Cerebellar nuclear complex (tissue), 1 donor: ENCODE measurements at places on chromosomes 2 and 18.

DNA sequence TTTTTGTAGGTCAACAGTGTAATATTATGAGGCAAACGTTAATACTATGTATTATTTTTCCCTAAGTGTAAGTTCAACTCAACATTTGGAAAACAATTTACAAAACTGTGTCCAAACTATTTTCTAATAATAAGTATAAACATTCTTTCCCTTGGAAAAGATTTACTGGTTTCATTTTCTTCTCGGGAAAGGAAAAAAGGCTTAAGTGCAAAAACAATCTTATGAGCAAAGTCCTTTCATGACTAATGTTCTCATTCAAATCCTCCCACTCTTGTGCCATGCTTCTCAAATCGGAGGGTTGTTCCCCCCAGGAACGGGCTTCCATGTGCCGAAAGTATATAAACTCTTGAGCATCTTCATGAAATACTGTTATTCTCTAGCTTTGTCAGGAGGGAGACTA is 19.8 kb upstream of the L3MBTL4 start:
- DNase-seq: no peak

GRCh38 chr2:190105554-190105953 is 43.0 kb upstream of the MSTN start:
- DNase-seq: no peak

GRCh38 chr18:8943900-8944870 is 158.3 kb upstream of the NDUFV2 start:
- no peak for DNase-seq

DNA sequence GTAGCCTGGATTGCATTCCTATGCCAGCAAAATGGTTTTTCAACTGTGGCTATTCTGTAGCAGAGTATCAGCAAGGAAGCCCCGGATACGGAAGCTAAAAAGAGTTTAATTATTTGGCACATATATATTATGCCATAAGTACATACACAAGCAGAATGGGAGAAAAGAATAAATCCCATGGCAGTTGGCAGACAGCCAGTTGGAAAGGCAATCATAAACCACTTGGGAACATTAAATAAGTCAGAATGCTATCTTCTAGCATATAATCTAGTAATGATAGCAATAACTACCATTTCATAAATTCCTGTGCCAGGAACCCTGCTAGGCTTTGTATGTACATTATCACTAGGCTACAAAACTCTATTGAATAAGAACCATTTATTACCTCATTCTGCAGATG is 26.0 kb downstream of the GALNT5 start:
- no peak for DNase-seq

DNA sequence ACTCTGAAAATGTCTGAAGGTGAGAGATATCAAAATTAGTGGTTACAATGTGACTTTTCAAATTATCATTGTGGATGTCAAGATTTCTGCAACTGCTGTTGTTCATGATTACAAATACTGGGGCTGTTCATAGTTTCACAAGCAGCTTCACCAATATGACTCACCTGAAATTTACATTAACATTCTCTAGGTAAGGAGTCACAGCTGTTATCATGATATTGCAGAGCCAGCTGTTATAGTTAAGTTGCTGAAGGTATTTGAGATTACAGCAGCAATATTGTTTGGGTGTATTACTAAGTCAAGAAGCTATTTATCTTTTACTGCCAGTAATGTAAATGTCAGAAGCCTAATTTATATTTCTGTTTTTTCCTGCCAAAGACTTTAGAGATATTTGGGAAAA is 140.0 kb downstream of the MC4R start:
- no peak for DNase-seq

DNA sequence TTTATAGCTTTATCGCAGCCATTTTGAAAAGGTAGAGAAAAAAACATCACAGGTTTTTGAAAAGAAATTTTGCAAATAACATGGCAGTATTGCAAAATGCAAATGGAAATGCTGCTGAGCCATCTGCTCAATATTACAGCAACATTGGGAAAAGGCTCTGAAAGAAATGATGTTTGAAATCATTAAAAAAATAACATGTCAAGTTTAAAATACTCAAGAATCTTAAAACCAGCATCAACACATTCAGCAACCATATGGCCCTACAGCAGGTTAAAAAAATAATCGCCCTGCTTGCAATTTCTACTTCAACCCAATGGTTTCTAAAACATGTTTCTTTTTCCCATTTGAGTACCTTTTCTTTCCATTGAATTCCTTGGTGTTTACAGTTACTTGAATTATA is 289.4 kb downstream of the AFF3 start:
- DNase-seq: no peak

DNA sequence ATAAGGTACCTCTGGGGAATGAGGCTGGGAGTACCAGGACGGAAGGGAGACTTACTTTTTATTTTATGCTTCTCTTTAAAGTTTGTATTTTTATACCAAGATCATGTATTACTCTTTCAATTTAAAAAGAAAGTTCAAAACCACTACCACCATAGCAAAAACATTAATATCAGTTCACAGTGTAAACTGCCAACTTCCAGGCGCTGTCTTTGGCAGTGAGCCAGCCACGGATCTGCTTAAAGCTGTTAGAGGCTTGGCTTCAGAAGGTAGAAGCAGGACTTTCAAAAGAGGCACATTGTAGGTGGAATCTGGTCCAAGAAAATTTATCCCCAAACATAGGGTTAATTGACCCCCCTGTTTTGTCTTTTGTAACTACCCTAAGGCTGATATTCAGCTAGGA is 74.8 kb downstream of the B3GNT2 start:
- no peak for DNase-seq

DNA sequence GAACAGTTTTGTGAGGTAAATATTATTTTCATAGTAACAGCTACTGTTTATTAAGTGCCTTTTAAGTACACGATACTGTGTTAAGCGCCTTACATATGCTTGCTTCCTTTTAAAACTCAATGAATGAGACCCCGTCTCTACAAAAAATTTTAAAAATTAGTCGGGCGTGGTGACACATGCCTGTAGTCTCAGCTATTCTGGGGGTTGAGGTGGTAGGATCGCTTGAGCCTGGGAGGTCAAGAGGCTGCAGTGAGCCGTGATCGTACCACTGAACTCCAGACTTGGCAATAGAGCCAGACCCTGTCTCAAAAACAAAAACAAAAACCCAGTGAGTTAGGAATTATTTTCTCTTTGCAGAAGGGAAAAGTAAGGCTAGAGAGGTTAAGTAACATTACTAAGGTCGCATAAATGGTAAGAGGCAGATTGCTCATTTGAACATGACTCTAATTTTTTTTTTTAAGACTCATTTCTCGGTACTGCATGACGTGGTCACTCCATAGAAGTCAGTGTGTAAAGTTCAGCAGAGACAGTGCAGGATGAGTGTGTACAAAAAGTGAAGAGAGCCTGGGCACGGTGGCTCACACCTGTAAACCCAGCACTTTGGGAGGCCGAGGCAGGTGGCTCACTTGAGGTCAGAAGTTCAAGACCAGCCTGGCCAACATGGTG is 1.1 kb downstream of the METAP1D start:
- no peak for DNase-seq

DNA sequence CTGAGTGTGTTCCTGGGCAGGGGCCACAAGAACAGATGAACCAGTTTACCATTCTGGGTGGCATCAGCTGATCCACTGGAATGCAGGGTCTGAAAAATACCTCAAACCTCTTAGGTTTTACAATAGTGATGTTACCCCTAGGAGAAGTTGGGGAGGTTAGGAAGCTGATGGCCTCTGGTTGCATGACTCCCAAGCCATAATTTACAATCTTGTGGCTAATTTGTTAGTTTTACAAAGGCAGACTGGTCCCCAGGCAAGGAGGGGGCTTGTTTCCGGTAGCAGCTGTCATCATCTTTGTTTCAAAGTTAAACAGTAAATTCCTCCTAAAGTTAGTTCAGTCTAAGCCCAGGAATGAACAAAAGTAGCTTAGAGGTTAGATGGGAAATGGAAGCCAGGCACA is 113.8 kb upstream of the SLC38A11 start:
- no peak for DNase-seq

DNA sequence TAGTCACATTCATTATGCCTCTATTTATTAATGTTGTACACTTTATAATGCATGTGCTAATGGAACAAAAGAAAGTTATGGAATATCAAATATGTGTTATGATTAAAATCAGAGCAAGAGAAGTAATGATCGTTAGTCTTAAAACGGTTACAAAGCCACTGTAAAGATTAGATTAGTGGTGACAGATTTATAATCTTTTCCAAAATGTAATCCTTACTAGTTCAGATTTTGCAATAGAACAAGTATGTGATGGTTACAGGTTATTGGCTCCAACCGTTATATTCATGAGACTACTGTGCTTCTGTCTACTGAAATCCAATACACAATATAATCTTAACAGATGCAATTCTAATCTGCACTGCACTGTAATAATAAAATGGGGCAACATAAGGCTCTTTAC is 180.6 kb downstream of the ZNF521 start:
- no peak for DNase-seq

- DNase-seq: no peak
Observed at GRCh38 chr2:20487392-20488174, 40.7 kb downstream of the RHOB start.

DNA sequence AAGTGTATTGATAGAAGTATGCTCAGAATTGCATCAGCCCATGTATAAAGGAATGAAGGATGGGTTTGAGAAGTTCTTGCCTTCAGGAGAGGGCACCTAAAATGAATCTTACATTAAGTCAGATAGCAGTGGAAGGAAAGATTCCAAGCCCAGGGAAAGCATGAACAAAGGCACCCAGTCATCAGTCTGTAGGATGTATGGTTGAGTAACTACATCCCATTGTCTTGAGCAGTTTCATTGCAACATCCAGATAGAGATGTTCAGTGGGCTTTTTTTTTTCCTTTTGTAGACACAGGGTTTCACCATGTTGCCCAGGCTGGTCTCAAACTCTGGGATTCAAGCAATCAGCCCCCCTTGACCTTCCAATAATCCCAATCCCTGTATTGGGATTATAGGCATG is 80.7 kb downstream of the ARHGAP28 start:
- no peak for DNase-seq

- no peak for DNase-seq
Observed at GRCh38 chr2:84481702-84482101, 22.6 kb upstream of the SUCLG1 start.

DNA sequence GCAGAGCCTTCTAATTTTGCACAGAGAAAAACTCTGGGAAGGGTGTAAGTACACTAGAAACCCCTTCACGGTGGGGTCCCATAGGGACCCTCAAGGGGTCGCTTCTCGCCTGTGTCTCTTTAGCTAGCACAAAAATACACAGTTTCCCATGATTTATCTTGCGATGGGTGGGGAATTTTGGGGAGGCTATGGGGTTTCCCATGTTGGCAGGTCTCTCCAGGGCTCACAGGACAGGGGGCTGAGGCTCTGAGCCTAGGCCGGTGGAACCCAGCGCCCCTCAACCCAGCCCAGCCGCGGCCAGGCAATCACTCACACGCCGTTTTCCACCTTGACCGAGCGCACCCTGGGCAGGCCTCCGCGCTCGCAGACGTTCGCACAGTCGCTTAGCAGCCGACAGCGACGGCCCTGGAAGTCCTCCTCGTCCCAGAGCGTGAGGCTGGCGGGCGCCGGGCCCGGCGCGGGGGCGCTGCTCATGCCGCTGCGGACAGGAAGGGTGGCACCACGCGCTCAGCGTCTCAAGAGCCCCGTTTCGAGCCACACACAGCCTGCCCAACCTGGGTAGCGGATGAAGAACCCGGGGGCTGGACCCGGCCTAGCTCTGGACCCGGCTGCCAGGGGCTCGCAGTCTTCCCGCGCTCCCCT is 398 bp downstream of the CRYBA2 start:
- DNase-seq: no peak

DNA sequence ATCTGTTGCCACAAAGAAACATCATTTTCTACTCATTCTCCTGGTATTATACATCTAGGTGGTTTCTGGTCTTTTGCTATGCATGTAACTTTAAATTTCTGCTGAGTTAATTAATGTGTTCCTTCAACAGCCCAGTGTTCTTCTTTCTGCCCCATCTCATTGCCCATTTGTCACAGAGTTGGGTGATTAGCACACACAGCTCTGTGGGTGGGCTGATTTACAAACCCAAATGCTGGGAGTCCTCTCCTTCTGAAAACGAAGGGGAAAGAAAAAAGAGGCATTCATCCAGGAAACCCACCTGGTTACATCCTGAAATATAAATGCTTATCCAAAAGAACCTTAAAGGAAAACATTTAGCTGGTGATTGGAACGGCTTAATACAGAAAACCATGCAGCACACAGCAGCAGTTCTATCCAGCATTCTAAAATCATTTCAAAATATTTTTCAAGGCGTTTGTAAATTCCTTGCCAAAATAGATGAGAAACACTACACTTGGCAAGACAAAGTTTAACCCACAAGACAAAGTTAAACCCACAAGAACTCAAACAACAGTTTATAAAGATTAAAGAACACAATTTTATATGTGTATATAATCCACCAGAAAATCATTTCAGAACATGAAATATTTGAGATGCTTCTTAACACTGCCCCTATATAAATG is 177.9 kb downstream of the ANTXR1 start:
- no peak for DNase-seq

- DNase-seq: no peak
Observed at GRCh38 chr2:236984046-236984445, 101.6 kb upstream of the COPS8 start.

GRCh38 chr18:79856119-79857007 is 58.6 kb downstream of the KCNG2 start:
- DNase-seq: no peak

- no peak for DNase-seq
Observed at GRCh38 chr2:157480182-157480961, 36.5 kb upstream of the CYTIP start.

- DNase-seq: no peak
Observed at GRCh38 chr18:8375249-8375648, 234.0 kb upstream of the RAB12 start.

- no peak for DNase-seq
Observed at GRCh38 chr2:56753182-56753581, 569.4 kb downstream of the CCDC85A start.

DNA sequence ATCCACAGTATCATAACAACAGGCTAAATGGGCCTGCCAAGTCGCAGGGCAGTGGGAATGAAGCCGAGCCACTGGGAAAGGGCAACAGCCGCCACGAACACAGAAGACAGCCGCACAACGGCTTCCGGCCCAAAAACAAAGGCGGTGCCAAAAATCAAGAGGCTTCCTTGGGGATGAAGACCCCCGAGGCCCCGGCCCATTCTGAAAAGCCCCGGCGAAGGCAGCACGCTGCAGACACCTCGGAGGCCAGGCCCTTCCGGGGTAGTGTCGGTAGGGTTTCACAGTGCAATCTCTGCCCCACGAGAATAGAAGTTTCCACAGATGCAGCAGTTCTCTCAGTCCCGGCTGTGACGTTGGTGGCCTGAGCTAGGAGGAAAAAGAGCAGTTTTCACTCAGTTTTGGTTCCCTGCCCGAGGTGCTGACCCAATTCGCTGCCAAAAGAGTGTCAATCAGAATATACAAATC is 32.2 kb downstream of the KCTD18 start:
- no peak for DNase-seq
